ENCODE measurements at places on chromosomes 3 and 15.
A peak's percentile ranks its signal among the peaks of the same experiment; 100 is the strongest.

GRCh38 chr15:51128701-51129100, 34.0 kb upstream of the TNFAIP8L3 start:
- DNase-seq = peak; percentile 49

- DNase-seq = peak; percentile 58
Observed at GRCh38 chr3:79383402-79384012, 384.3 kb downstream of the ROBO1 start.

DNA sequence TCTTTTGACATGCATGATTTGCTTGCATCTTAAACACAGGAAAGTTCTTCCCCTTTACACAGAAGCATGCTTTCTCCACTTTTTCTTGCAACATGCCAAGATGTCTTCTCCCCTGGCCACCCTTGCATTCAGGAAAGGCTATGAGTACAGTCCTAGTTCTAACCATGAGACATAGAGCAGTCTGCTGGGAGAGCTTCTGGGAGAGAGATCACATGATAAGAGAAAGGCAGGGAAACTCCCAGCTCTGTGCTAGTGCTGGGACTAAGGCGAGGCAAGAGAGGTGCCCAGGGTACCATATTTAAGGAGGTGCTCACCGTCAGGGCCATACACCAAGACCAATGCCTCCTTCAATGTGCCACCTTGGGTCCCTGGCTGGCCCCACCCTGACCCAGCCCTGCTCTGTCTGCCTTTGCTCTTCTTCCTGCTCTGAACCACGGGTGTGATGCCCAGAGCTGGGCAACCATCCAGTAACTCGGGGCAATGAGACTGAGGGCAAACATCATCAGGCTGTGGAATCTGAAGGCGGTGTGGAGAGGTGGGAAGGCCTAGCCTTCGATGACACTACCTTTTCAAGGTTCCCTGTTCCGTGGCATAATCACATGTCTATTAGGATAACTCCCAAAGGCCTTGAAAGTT, 77.4 kb upstream of the PRR20G start:
- no peak for DNase-seq

GRCh38 chr15:62752657-62753517, 289.7 kb upstream of the TPM1 start:
- peak; percentile 56 for DNase-seq

DNA sequence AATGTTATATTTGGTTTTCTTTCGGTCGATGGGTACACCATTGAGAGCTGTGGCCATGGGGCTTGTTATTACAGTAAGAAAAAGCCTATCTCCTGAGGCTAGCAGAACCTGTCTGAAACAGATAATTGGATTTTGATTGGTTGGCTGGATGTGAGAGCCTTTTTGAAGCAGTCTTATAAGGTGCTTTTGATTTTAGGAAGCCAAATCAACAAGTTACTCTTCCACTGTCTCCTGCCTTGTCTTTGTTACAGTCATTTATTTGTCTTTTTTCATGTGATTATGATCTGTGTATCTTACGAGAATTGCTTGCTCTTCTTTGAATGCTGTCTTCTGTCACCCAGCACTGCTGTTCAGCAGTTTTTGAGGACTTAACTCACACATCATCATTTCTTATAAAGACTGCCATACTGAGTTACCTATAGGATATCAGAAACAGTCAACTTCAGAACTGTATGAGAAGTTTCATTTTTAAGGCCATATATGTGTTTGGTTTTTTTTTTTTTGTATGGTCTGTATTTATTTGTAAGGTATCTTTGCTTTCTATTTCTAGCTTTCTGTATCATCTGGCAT, 51.1 kb downstream of the MEF2A start:
- no peak for DNase-seq

GRCh38 chr15:85897207-85897894, 102.6 kb upstream of the KLHL25 start:
- DNase-seq = no peak

- DNase-seq = no peak
Observed at GRCh38 chr15:73997986-73998385, 3.5 kb downstream of the PML start.

DNA sequence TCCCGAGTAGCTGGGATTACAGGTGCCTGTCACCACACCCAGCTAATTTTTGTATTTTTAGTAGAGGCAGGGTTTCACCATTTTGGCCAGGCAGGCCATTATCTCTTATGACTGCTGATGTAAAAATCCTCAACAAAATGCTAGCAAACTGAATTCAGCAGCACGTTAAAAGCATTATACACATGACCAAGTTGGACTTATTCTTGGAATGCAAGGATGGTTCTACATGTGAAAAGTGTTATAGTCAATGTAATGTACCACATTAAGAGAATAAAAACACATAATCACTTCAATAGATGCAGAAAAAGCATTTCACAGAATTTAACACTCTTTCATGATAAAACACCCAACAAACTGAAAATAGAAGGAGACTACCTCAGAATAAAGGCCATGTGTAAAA, 20.2 kb downstream of the RNF13 start:
- DNase-seq = no peak

DNA sequence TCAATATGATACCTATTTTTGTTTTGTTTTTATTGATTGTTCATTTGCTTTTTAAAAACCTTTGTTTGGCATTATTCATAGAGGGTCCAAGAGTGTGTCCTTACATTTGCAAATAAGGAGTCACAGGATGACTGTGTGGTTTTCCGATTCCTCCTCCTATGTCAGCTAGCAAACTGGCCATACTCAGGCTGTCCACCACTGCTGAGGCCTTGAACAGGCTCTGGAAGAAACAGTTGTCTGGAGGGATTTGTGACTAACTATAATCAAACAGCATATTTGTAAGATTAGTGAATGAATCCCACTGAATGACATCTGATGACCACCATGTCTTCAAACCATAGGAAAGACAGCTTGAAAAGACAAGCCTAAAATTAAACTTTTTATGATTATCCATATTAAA, 423.4 kb upstream of the ATP11B start:
- no peak for DNase-seq

DNA sequence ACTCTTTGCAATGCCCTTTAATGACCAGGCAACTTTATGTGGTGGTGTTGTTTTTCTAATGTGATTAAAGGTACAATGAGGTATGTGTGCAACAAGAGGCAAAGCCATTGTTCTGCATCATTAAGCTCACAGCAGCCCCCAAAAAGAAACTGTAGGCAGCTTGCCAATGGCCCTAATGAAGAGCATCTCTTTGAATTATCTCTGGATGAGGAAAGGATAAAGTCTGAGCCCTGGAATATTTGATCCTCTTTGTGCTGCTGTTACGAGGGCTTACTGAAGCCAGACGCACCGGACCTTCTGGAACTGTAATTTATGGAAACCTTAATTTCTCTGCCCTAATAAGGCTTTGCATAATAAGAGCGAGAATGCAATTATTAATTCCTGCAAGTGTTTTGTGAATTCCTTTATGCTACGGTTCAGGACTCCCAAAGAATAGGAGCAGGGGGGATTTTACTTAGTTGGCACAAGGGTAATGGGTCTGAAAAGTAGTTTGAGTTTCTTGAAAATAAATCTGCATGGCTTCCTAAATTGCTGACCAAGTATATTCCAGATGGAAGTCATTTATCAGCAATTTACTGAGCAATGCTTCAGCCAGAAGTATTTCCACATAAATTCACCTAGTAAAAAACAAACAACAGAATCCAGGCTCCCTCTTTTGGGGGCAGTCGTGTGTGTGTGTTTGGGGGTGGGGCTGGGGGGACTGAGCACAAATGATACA, 193.4 kb downstream of the PDZRN3 start:
- DNase-seq = no peak

DNA sequence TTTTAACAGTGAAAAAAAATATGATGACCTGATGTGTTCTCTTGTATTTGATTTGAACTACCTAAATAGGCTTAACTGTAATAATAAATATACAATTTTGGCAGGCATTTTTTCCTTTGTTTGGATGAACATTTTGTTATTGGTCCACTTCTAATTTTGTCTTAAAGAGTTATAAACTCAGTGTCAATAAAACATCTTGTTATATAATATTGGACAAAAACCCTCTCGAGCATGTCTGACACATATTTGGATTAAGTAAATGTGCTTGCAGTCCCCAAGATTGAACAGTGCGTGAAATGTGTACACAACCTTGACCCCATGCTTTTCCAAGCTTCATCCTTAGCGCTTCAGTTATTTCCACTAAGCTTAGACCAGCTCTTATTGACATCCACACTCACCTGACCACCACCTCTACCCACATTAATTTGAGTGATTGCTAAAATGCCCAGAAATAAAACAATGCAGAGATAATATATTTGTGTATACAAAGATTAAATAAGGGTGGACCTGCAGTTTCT, 131.7 kb upstream of the ZBED2 start:
- DNase-seq = no peak

DNA sequence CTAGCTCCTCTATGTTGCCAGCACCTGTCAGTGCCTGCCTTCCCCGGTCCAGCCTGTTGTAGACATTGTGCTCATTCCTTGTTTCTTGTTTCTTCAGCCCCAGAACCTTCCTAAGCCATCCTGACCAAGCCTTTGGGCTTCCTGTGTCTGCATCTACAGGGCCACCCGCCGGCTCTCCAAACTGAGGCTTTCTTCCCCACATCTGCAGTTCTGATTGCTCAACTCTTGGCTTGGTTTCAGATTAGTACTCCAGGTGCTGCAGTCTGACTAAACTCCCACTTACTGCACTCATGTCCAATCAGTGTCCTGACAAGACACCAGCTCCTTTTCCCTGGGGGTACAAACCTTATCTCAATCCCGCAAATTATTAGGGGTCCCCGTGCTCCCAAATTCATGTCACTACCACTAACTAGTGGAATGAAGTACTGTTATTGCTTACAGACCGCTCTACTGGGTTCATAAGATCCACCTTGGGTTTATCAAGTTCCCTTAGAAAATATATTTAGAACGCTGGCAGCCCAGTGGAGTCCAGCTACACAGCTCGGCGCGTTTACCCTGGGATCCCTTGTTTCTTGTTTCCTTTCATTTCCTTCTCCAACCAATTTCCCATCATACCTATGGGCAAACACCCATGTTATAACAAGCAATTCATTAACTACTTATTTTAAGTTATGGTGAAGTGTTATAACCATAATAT, 114.2 kb upstream of the TJP1 start:
- no peak for DNase-seq

DNA sequence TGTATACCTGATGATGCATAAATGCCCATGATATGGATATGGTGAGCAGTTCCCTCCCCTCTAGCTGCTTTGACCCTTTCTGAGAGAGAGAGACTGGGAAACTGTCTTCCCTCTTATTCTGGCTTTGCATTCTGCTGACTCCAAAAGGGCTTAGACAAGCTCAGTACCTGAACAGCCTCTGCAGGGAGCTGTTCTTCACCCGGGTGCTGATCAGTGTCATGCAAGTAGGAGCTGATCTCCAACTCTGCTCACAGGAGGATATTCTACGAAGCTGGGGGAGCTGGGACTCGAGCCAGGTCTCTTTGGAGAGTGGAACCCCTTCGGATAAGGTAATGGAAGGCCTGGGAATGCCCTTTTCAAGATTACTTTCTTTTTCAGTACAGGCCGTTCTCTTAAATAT, 237.1 kb downstream of the RYR3 start:
- DNase-seq = peak; percentile 46

- peak; percentile 61 for DNase-seq
Observed at GRCh38 chr3:106518516-106518915, 649.7 kb upstream of the CBLB start.

DNA sequence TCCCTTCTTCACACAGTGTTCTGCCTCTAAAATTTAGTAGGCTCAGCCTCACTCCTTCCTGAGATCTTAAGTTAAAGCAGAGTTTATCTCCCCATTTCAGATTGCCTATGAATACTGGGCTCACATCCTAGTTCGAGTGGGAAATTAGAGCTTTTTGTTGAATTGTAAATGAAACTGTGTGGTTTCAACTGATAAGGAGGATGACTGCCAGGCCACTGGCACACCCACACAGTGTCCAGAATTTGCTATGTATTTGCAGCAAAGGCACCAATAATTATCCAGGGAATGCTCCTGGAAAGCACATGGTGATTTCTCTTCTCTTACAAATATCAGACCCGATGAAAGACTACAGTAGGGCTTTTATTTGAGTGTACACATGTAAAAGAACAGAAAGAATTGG, 308.1 kb upstream of the COL8A1 start:
- no peak for DNase-seq

GRCh38 chr3:11236588-11237461, 35.4 kb upstream of the ATG7 start:
- DNase-seq = peak; percentile 57

GRCh38 chr3:124076235-124076634, 84.3 kb upstream of the ROPN1 start:
- DNase-seq = no peak

GRCh38 chr3:100073714-100074307, 40.5 kb downstream of the FILIP1L start:
- DNase-seq = peak; percentile 93

DNA sequence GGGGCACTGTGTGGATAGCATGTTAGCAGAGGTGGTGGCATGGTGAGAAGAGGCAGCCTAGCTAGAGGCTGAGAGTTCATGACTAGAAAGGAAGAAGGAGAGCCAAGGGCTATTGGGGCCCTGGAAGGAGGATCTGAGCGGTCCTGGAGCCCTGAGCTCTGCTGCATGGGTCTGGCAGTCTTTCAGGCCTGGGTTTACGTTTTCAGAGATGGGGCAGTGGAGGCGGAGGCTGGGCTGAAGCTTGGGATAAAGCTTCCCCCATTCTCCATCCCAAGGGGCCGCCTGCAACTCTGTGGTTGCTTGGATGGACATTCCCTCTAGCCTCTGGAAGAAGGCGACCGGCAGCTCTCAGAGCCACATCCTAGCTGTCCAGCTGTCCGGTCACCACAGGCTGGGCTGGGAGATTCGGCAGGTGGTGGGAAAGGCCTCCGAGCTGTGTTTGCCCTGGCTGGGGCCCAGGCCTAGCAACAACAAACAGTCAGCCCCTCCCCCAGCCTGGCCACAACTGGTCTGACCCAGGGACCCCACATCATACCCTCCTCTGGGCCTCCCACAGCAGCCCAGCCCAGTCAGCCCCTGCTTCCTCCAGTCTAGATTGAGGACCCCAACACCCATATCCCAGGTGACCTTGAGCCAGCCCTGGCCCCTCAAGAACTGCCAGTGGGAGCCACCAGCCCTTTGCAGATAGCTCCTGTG, 1.8 kb upstream of the SLC38A3 start:
- DNase-seq = no peak

- DNase-seq = peak; percentile 55
Observed at GRCh38 chr3:170154084-170154483, 27.4 kb downstream of the PHC3 start.

- DNase-seq = peak; percentile 26
Observed at GRCh38 chr3:134161898-134162615, 88.6 kb downstream of the RYK start.

GRCh38 chr15:78397382-78397781, 40.6 kb upstream of the IREB2 start:
- DNase-seq = no peak

GRCh38 chr15:26630857-26631256, 142.0 kb downstream of the GABRB3 start:
- DNase-seq = no peak

DNA sequence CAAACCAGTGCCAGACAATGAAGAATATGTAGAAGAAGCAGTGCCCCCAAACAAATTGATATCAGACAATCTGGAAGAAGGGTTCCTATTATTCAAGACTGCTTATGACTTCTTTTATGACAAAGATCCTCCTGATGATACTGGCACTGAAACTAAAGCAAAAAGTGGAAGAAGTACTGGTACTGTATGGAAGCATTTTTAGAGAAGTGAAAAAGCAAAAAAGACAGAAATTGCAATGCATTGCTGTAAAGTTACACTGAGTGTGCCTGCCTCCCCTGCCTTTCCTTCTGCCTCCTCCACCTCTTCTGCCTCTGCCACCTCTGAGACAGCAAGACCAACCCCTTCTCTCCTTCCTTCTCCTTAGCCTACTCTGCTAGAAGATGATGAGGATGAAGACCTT, 167.6 kb downstream of the PLCL2 start:
- no peak for DNase-seq
